ENCODE measurements at places on chromosomes 2 and 18.

DNA sequence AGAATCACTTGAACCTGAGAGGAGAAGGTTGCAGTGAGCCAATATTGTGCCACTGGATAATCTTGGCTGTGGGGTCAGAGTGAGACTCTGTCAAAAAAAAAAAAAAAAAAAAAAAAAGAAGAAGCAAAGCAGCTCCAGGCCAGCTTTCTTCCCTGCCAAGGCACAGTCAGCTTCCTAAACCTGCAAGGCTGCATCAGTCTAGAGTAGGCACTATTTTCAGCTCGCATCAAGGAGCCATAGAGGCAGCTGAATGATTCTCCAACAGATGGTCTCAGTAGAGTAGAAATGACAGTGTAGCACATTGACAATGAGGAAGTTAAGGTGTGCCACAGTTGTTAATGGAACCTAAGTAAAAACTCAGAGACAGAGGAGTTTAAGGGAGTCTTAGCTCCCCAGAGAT, 35.6 kb downstream of the BMP10 start:
- DNase-seq, result no peak

DNA sequence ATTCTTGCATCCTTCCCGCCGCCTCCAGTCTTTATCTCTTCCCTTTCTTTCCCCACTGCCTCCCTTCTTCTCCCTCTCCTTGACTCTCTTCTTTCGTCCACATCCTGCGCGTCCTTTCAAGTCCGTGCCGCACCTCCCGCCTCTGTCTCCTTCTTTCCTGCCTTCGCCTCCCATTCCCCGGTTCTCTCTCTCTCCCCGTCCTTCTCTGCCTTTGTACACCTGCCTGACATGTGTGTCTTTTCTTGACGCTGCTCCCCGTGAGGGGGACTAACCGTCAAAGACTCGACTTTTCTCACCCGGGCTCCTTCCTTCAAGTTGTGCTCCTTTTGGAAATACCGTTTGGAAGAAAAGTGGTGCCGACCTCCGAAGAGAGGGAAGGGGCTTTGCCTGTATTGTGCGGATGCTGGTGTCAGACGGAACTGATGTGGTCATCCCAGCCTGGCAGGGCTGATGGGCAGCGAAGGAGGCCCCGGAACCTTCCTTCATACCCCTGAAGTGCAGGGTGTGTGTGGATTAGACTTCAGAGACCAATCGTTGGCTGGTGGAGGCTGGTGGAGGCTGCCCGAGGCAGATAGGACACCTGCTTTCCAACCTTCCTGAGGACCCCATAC, 879 bp downstream of the TMEM178A start:
- DNase-seq, result no peak

GRCh38 chr18:23617412-23618014, 31.2 kb upstream of the NPC1 start:
- no peak for DNase-seq

- DNase-seq, result no peak
Observed at GRCh38 chr2:219707496-219708285, 80.3 kb downstream of the SLC4A3 start.

DNA sequence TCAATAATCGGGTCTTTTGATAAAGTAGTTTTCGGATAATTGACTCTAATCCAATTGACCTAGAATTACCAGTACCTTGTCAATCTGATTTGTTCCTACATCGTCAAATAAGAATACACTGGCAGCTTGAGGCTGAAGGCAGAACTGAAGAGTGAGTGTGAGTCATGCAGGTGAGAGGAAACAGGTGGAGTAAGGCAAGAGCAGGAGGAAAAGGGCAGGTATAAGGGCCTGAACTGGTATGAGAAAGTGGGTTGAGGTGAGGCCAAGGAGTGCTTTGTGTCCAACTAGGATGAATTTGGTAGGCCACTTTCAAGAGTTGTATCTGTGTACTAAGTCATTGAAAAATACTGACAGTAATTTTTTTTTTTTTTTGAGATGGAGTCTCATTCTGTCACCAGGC, 186.0 kb downstream of the ZNF385B start:
- DNase-seq, result no peak
